ENCODE measurements at places on chromosomes 1 and 21.

DNA sequence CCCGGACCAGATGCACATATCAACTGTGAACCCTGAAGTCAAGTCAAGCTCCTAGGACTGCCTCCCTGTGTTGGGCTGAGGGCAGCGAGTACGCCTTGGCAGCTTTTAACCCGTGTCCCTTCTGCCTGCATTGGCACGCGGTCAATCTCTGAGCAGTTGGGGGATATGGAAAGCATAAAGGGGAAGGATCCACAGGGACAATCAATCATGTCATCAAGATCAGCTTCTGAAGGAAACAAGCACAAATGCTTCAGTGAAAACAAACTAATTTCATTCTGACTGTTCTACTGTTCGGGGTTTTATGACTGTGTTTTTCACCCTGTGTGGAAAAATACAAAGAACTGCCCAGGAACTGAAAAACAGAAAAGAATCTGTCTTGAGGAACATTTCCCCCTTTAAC lies 106.2 kb downstream of the RUNX1 start:
- DNase-seq: no peak

DNA sequence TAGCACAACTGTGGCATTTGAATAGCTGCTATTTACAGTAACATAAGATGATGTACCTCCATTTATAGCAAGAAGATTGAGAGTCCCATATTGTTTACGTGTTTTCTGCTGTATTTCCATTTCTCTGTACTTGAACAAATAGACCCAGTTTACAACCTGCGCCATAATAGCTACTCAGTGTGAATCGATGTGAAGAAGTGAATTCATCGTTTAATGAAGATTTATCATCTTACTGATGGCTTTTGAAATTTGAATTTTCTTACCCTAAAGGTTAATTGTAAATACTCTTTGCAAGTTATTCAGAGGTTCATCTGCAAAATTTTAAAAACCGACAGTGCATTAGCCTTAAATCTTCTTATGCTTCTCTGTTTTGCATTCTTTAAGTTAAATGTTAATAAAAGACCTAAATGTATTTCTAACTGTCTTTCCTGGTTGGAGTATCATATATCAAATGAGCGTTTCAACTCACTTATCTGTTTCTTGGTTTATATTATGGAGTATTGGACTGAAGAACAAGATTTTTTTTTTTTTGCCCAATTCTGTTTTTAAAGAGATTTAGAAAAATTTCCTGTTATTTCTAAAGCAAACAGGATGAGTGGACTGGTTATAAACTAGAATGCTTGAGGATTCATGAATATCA lies 2.2 kb downstream of the MACO1 start:
- no peak for DNase-seq

DNA sequence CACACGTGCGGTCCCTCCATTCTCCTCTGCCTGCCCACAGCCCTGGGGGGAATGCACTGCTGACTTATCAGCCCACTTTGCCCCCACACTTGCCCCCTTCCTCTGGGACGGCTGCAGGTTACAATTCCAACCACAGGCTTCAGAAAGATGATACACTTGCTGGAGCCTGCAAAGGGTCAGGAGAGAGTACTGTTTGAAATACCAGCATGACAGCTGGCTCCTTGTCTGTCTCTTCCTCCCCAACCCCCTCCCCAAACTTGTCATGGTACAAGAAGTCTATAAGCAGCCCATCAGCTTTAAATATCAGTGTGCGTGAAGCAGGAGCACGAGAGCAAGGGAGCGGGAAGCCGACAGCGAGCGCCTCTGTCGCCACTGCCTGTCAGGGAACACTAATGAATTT lies 62.4 kb downstream of the ERI3 start:
- no peak for DNase-seq

DNA sequence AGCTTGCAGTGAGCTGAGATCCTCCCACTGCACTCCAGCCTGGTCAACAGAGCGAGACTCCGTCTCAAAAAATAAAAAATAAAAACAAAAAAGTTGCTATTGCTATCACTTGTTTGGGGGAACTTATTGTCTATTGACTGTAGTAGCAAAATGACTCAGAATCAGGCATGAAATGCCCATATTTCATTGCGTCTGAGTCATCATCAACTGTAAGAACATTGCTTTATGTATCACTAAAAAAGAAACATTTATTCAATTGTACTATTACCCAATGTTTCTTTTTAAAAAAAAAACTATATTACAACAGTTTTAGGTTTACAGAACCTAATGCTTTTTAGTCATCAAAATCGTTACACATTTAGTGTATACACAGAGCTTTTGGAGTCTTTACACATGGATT lies 91.0 kb upstream of the FMN2 start:
- DNase-seq: no peak

DNA sequence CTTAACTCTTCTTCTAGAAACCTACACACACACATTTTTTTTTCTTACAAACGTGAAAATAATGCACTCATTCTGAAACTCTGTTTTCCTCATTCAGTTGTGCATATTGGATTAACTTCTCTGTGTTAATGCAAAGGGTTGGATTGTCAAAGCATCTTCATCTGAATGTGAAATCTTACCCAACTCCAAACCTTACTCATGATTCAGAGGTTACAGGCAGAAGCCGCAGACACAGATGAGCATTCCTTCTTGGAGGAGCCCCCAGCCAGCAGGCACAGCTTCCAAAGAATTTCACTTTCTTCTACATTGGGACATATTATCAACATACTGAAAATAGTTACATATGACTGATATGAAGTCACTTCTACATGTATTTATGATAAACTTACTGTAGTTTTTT lies 15.7 kb downstream of the PATJ start:
- no peak for DNase-seq

DNA sequence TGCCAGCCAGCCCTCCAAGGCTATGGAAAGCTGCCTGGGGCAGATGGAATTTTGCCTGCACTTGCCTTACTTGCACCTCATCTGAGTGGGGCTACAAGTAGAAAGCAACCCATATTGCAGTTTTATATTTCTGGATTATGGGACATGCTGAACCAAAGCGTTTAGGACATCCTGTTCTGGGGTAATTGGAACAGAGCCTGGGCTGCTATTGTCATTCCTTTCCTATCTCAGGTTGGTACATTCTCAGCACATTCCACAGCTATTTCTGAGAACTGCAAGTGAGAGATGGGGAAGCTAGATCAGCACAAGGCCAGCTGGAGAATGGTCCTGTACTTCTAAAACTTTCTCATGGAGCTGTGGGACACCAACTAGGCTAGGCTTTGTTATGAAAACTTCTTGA lies 713.8 kb downstream of the KCNT2 start:
- DNase-seq: no peak

GRCh38 chr1:96525657-96526557 lies 195.7 kb upstream of the PTBP2 start:
- DNase-seq: no peak
